ENCODE measurements at places on chromosomes 16 and 17.

DNA sequence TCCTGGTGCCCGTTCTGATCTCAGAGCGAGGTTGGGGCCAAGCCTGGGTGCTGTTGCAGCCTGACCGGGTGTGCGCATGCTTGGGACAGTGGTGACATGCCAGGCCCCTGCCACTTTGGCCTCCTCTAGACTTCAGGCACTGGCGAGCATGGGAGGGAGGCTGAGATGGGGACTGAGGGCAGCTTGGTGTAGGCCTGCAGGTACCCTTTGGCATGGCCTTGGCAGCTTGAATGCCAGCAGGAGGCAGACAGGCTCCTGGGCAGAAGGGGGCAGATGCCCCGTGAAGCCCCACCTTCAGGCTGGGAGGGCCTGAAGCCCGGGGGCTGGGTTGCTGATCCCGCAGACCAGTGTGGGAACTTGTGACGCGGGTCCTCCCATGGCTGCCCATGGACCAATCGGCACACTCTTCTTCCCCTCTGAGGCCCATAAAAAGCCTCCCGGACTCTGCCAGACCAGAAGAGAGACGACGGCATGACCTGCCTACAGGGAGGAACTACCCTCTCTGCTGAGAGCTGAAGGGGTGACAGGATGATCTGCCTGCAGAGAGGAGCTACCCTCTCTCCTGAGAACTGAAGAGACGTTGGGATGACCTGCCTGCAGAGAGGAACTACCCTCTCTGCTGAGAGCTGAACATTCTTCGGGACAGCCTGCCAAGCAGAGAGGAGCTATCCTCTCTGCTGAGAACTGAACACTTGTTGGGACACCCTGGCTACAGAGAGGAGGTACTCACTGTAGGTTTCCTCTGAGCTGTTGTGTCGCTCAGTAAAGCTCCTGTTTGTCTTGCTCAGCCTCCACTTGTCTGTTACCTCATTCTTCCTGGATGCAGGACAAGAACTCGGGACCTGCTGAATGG lies 17.5 kb downstream of the RHOT1 start:
- DNase-seq: no peak

DNA sequence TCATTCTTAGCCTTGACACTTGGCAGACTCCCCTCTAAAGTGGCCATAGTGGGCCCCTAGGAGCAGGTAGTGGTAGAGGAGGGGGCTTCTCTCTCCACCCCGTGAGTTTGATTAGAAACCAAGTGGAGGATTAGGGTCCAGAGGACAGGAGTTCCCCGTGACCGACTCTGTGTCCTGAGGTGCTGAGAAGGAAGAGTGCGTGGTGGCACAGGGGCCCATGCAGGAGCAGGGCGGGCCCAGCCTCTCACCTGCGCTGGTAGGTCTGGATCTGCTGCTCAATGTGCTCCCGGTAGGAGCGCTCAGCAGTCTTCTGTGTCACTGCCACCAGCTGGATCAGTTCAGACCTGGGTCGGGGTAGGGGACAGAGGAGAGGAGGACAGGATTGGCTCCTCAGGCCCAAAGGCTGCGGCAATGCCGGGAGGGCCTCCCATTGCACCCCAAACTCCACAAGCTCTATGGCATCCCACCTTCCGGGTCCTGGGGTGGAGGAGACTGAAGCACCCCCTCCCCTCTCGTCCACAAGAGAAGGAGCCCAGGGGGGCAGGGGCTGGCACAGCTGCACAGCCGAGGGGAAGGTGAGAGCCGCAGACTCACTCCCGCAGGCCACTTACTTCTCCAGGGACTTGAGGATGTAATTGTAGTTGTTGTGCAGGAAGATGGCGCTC lies 6.2 kb downstream of the ZACN start:
- no peak for DNase-seq

DNA sequence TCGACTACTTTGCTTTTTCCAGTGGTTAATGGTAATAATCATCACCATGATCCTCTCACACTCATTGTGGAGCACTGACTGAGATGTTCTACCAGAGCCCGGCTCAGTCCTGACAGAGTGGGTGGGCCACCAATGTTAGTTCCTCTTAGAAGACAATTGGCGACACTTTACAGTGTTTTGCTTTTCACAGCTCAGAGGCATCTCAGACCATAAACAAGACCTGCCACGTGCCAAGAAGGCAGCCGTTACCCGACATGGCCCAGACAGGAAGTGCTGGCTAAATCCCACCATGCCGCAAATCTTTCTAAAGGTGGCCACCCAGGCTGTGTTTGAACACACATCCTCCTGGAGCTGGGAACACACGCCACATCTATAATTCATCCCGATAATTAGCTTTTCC lies 103.7 kb downstream of the XYLT1 start:
- DNase-seq: no peak

DNA sequence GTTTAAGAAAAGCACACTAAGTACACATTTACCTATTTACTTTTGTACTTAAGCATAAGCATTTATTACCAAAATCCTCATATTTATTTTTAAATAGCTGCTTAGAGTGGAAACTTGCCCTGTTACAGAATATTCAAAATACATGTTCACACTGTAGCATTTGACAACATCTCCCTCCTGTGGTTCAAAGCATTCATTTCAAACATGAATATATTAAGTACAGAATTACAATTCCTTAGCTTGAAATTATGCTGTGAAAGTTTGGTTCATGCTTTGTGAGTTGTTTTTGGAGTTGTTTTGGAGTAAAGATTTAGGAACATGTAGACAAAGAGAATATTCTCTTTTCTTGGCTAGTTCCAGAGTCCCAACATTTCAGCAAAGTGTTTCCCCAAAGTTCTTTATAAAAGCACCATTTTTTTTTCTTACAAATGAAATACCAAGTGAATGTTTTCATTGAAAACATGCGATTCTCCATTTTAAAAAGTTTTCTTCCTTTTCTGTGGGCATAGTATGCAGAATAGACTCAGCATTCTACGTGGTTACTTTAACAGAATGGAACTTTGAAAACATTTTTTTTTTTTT lies 33.2 kb downstream of the TUBD1 start:
- DNase-seq: peak; percentile 53

DNA sequence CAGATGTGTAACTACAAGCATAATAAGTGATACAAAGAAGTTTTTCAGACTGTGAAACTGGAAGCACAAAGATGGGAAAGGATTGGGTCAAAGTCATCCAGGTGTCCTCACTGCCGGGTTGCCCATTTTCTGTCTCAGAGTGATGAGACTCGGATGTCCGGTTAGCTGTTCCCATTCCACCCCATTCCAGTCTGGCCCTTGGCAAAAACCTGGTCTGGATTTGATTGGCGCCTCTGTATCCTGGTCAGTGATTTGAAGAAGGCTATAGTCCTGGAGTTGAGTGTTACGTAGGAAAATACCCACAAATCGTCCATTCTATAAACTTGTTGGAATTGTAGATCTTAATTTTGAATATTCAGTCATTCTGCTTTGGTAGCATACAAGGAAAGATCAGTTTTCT lies 19.9 kb upstream of the PHKG2 start:
- DNase-seq: no peak

DNA sequence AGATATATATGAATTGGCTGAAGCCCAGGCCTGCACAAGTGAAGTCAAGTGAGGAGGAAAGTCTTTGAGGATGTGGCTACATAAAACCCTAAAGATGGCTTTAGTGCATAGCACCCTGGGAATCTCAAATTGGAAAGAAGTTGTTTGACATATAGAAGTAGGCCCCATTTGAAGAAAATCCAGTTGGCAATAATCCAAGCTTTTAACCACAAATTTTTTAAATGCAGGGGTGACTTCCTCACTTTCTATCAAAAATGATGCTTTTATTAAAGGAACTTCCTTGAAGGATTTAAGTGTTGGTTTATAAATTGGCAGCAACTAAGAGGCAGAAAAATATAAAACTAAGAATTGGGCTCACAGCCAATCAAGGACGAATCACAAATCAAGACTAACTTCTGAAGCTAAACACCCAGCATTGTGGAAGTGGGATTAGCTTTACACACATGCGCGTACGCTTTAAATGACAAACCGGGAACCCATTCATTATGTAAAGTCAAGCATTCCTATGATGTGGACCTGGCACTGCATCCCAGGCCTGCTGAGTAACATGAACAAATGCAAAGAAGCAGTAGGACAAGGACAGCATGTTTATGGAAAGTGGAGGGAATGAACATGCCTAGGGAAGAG lies 63.3 kb downstream of the NOG start:
- no peak for DNase-seq

DNA sequence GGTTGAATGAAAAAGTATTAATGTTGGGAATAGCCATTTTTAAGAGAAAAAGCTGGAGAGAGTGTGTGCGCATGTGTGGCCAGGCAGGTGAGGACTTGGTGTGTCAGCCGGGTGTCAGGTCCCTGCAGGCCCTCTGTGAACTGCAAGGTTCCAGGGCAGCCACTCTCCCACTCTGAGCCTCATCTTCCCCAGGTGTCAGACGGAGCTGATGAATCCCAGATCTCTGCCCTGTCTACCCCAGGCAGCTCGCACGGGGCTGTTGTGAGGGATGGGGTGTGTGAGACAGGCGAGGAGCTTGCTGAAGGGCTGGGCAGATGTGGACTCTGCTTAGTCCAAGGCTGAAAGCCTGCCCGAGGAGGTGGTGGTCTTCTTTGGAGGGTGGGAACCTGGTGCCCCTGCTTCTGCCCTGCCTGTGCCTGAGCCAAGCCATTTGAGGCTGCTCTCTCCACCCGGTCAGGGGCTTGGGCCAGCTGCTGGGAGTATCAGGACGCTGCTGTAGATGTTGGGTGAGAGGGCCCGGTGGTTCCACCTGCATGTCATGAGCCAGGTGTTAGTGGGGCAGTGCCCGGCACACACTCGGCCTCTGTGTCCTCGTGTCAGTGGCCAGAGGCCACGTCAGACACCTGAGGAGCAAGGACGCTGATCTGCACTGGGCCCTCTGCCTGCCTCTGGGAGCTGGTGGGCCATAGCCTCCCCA lies 122.4 kb downstream of the RAB11FIP4 start:
- no peak for DNase-seq

GRCh38 chr17:57662041-57662440 lies 83.1 kb downstream of the CCDC182 start:
- DNase-seq: no peak

DNA sequence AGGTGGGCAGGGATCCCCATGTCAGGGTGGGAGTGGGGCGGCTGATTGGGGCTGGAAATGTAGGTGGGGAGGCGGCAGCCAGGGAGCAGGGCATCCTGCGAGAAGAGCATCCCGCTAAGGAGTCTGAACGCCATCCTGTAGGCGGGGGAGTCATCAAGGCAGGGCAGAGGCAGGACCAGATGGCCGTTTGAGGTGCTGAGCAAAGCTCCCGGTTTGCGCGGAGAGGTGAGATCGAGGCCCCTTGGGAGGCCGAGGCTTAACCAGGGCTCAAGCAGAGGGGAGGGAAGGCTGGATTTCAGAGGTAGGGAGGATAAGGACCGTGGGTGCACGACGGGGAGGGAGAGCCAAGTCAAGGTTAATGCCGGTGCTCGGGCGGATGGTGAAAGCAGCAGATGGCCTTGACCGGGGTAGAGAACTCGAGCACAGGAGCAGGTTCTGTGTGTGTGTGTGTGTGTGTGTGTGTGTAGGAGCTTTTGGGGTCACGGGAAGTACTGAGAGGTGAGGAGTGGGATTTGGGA lies 472 bp upstream of the NME2 start:
- DNase-seq: no peak

- peak; percentile 64 for DNase-seq
These were observed 3.0 kb downstream of the JPT2 start for GRCh38 chr16:1681032-1681431.

- DNase-seq: no peak
These were observed 22.6 kb upstream of the NF1 start for GRCh38 chr17:31072186-31072585.

GRCh38 chr17:48892940-48893645 lies 506 bp downstream of the ATP5MC1 start:
- no peak for DNase-seq

DNA sequence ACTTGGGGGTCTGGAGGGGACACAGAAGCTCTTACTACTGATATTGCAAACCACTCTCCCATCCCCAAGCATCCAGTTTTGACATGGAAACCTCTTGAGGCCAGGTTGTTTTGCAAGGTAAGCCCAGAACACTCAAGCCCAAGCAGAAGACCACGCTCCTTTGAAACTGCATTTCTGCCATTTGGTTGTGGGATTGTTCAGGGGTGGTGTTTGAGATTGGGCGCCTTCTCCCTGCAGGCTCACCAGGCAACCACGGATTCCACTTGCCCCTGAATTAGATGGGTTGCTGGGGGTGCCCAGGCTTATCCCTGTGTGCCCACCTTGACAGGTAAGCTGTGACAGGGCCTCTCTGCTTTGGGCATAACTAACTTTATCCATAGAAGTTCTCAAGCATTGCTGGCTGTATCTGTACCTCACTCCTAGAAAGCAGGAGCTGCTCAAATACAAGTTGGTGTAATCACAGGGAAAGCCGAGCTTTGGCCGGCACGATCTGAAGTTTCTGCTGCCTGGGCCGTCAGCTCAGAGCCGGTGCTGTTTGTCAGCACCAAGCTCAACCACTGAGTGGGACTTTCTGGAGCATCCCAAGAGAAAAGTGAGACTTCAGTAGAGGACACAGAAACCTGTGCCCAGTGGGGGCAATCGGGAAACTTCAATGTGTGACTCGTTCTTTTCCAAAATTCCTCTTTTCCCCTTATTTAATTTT lies 93.6 kb downstream of the CYLD start:
- DNase-seq: no peak

- no peak for DNase-seq
These were observed 6.7 kb upstream of the ABCC3 start for GRCh38 chr17:50627782-50628601.

DNA sequence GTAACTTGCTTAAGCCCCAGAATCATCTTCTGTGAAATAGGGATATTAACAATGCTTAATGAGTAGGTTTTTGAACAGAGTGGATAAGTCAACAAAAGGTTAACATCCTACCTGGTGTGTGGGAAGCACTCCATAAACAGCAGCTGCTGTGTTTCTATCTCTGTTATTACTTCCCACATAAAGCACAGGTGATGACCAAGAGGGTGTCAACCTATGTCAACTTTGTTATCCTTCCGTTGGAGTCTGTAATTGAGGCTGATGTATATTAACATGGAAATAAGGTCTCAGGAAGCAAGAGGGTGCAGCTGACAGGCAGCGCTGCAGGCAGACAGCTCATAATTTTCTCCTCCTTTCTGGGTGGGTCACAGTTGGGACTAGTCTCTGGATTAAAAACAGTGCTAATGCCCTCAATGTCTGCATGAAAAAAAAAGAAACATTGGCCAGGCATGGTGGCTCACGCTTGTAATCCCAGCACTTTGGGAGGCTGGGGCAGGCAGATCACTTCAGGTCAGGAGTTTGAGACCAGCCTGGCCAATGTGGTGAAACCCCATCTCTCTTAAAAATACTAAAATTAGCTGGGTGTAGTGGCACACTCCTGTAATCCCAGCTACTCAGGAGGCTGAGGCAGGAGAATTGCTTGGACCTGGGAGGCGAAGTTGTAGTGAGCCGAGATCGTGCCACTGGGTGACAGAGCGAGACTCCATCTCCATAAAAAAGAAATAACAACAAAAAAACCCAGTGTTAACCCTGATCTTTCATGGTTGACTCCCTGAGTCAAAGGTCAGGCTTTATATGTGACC lies 269.6 kb downstream of the SNX29 start:
- DNase-seq: no peak

- no peak for DNase-seq
These were observed 85.3 kb upstream of the GSE1 start for GRCh38 chr16:85527767-85528297.

All from pons (tissue), 1 donor.